ENCODE measurements at places on chromosomes 1 and 21.

GRCh38 chr1:17188889-17189631, 15.9 kb upstream of the PADI1 start:
- DNase-seq: no peak

DNA sequence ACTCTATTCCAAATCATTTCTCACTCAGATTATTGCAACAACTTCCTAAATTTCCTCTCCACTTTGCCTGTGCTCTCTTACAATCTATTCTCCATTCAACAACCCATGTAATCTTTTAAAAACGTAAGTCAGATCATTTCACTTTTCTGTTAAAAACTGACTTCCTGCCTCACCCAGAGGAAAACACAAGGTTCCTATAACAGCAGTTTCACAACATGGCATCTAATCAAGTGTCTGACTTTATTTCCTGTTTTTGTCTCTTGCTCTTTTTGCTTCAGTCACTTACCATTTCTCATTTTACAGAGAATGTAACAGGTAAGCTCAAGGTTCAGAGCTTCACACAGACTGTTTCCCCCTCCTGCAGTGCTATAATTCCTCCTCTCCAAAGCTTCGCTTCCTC, 560.7 kb downstream of the LRRIQ3 start:
- DNase-seq: no peak

GRCh38 chr1:116377541-116378529, 4.8 kb downstream of the ATP1A1 start:
- peak; percentile 97 for DNase-seq

GRCh38 chr21:38504066-38504465, 5.8 kb upstream of the ERG start:
- DNase-seq: peak; percentile 12

DNA sequence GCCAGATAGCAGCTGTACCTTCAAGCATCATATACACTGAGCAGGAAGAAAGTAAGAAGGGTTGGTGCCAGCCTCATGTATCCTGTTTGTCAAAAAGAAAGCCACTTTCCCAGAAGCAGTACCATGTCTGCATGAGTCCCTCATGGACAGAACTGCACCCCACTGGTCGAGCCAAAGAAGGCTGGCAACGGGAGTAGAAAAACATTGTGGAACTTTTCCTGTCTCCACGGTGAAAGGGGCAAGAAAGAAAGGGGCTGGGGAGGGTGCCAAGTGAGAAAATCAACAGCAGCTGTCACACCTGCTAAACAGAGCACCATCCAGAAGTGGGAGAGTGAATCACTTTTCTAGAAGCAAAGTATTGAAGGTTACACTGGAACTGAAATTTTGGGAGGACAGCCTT, 621.7 kb downstream of the LMO4 start:
- DNase-seq: no peak

DNA sequence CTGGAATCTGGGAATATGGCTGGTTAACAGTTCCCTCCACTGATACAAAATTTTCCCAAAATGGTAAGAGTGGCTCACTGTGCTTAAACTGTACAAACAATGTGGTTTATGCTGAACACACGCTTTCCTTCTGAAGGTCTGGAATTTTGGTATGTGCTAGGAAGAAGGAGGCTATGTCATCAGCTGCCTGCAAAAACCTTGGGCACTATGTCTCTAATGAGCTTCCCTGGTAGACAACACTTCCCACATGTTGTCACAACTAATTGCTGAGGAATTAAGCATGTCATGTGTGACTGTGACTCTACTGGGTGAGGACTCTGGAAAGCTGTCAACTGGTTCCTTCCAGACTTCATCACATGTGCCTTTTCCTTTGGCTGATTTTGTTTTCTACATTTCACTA, 29.2 kb downstream of the IPP start:
- DNase-seq: peak; percentile 35

DNA sequence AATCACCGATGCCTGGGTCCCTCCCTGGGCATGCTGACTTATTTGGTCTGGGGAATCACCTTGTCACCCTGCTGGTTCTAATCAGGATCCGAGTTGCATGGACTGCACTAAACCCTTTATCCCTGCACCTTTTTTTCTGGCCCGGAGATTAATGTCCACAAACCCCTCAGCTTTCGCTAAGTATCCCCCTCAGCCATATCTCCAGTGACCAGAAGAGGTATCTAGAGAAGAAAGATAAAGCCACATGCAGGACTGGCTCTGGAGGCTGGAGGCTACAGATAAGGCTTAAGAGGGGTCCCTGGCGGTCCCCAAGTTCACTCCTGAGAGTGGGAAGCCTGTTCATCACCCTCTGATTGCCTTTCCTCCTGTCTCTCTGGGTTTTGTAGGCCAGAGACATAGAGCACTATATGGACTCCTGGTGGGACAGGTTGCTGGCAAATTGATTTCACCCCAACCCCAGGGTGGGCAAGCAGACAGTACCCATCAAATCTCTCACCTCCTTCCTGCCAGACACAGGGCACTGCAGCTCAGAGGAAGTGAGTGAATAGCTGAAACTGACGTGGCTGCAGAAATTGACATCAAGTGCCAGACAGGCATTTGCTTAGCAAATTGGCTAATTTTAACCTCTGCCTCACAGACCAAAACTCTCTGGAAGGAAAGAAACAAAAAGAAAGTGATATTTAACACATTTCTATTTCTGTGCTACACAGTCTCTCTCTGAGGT, 38.8 kb downstream of the HMGB4 start:
- no peak for DNase-seq

DNA sequence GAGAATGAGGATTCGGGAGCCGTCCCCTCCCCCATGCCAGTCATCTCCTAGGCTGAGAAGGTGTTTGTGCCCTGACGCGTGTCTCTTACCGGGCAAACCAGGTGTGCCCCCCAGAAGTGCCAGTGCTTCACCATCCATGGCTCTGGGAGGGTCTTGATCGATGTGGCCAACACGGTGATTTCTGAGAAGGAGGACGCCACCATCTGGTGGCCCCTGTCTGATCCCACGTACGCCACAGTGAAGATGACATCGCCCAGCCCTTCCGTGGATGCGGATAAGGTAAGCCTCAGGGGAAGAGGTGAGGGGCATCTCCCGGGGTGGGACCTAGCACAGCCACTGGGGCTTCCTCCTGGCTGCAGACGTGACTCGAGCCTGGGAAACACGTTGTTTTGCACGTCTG, 959 bp downstream of the PADI6 start:
- DNase-seq: no peak

GRCh38 chr1:212667223-212668139, 32.2 kb downstream of the BATF3 start:
- peak; percentile 94 for DNase-seq

DNA sequence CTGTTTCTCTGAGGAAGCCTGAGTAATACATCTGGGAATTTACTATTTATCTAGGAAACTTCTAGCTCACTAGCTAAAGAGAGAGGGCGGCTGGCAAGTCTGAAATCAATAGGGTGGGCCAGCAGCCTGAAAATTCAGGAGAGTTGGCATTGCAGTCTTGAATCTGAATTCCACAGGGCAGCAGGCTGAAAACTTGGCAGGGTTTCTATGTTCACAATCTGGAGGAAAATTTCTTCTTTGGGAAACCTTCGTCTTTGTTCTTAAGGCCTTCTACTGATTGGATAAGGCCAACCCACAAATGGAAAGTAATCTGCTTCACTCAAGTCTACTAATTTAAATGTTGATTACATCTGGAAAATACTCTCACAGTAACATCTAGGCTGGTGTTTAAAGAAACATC, 101.0 kb upstream of the COG2 start:
- peak; percentile 35 for DNase-seq

- DNase-seq: no peak
These were observed 3.2 kb upstream of the C1orf74 start for GRCh38 chr1:209787551-209787950.

GRCh38 chr1:174206148-174206836, 47.0 kb downstream of the RABGAP1L start:
- peak; percentile 47 for DNase-seq

- no peak for DNase-seq
These were observed 53.8 kb upstream of the ATP1B1 start for GRCh38 chr1:169052727-169053126.

- DNase-seq: peak; percentile 74
These were observed 29.6 kb downstream of the GNG12 start for GRCh38 chr1:67803380-67804279.

DNA sequence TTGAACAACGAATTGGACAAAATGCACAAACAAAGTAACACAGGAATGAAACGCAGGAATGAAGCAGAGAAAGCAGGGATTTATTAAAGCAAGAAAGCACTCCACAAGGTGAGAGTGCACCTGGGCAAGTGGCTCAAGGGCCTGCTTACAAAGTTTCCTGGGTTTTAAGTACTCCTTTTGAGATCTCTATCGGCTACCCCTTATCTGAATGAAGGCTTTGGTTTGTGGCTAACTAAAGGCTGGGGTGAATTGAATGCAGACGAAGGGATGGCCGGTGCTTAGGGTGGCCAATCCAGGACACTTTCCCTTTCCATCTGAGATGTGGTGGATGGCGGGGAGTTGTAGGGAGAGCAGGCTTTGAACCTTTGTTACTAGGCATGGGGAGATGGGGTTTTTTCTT, 151.4 kb upstream of the KIAA0040 start:
- no peak for DNase-seq

DNA sequence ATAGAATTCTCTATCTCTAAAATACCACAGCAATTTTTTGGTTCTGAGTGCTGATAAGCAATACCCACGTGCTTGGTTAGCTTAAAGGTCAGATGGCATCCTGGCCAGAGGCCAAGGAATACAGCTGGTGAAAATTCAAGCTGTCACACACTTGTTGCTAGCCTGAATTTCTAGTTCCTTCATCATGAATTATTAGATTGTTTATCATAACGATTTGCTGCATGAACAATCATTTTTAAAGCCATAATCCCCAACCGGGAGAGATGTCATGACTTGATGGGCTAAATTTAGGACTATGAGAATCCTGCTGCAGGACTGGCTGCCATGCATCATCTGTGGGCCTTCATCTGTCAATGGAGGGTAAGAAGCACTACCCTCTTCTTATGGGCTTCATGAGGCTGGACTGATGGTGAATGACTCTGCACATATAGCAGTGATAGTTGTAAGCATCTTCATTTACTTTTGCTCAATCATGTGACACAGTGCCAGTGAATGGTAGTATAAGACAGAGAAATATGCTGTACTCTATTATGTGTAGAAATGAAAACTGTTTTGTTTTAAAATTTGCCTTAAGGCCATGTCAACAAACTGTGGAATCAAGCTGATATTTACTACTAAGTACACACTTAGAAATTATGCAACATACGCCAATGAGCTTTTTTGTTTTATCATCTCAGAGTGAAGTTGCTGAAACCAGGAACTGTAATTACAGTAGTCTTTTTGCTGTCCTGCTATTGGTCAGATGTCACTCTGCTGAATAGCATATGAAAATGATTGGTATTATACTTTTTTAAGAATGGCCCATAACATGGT, 80.5 kb upstream of the RALGPS2 start:
- DNase-seq: peak; percentile 58

GRCh38 chr1:177274687-177275211, 104.0 kb downstream of the BRINP2 start:
- DNase-seq: peak; percentile 94

- no peak for DNase-seq
These were observed 54.4 kb downstream of the NTMT2 start for GRCh38 chr1:170200161-170200560.

DNA sequence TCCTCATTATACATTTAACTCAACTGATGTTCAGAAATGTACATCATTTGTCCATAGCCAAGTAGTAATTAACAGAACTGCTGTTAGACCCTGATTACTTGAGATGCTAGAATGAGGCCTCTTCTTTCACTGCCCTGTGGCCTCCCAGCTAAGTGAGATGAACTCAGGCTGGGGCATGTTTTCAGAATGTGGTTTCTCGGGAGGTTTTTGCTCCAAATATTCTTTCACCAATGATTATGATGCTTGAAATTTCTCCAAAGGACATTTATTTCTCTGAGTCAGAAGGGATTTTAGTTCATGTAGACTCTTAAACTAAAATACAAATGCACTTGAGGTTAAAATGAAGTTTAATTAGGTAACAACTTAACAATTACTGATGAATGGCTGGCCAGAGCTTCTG, 34.6 kb upstream of the ADAMTS5 start:
- DNase-seq: no peak

DNA sequence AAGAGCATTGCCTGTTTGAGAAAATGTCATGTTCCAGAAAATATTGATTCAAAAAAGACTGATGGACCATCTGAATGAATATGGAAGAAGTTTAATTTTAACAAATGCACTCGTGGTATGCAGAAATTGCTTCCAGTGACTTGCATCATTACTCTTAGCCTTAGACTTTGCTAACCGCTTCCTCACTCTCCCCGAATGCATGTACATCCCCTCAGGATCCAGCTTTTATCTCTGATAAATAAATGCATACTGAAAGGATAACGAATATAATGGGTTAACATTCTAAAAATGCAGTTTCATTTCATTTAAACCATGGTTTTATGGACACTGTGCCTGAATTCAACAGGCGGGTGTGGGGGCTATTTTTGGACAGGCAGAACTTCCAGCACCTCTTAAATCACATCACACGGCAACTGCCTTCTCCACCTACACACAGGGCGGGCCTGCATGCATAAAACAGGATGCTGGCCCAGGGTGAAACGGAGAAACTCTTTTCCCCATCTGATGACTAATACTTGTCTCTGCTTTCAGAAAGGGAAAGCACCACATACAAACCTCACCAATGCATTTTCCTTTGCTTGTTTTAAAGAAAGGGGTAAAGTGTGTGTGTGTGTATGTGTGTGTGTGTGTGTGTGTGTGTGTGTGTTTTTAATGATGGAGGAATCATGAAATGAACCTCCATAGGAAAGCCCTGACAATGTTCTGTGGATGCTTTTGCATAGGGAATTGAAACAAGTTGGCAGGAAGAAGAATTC, 48.7 kb downstream of the SPAG17 start:
- peak; percentile 82 for DNase-seq

DNA sequence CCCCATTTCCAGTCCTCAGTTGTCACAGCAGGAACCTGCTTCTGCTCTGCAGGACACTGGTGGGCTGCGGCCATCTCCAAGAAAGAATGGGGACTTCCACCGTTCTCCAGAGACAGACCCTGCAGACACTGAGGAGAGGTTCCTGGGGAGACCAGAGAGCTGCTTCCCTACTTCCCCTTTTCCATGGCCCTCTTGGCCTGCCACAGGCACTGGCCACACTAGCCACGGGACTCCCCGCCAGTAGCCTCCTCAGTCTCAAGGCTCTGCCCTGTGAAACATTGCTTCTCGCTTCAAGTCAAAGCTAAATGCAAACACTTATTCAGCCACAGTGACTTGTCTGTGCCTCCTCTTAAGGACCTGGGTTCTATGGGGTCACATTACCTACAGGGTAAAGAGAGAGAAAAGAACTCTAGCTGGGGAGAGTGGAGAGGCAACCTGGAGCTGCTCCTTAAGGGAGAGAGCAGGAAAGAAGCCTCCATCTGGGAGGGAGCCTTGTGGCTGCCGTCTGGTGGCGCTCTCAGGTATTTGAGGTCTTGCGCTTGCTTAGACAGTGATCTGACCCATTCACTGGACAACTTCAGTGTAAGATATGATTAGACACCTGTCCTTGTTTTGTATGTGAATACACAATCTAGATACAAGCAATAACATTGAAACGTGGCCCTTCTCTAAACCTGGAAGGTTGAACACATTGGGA, 5.4 kb upstream of the SLAMF8 start:
- no peak for DNase-seq

Measured in fibroblast of lung (primary cell).